ENCODE measurements at places on chromosomes 4 and X.

DNA sequence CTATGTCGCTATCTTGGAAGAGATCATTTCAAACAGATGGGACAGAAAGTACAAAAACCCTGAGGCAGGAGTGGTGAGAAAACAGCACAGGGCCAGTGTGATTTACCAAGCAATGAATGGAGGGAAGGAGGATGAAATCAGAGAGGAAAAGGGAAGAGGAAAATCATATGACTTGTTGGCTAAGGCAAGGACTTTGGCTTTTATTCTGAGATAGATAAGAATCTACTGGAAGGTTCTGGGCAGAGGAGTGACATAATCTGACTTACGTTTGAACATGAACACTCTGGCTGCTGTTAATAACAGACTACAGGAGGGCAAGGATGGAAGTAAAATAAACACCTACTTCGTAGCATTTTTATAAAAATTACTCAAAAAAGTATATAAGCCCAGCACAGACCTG, 207.8 kb upstream of the SLC7A11 start:
- DNase-seq, result no peak
- no peak overlapping the region for H3K4me3 ChIP-seq
- no peaks in the 10 kb centered on the region for H3K27me3 ChIP-seq
- no peak overlapping the region for H3K27ac ChIP-seq
- no peaks in the 10 kb centered on the region for H3K4me1 ChIP-seq

- H3K4me1 ChIP-seq, result no peaks in the 10 kb centered on the region
- no peaks in the 10 kb centered on the region for H3K36me3 ChIP-seq
- H3K27ac ChIP-seq, result no peak overlapping the region
- no peaks in the 10 kb centered on the region for H3K27me3 ChIP-seq
Observed at GRCh38 chr4:148487181-148487580, 45.0 kb upstream of the NR3C2 start.

- no peaks in the 10 kb centered on the region for H3K36me3 ChIP-seq
- no peak for DNase-seq
- no peaks in the 10 kb centered on the region for H3K4me1 ChIP-seq
Observed at GRCh38 chr4:86878640-86879039, 13.6 kb downstream of the C4orf36 start.

- H3K36me3 ChIP-seq, result no peaks in the 10 kb centered on the region
- no peaks in the 10 kb centered on the region for H3K27me3 ChIP-seq
- no peaks in the 10 kb centered on the region for H3K4me1 ChIP-seq
- H3K4me3 ChIP-seq, result no peak overlapping the region
- no peak overlapping the region for H3K27ac ChIP-seq
Observed at GRCh38 chrX:33330798-33331197, 119.4 kb upstream of the DMD start.

Data from activated naive CD8-positive, alpha-beta T cell treated with anti-CD3 and anti-CD28 coated beads, Interleukin-2, amount 10 ng/mL, durations not matched to agents 7 days and 5 days (primary cell).